ENCODE measurements at places on chromosomes 4 and X. TPM values are rescaled to one million over a fixed set of nuclear protein-coding genes. Genes with fewer than 3 reads are reported as not detected.

CFAP99 gene
- total RNA-seq: not detected

PCGF3 gene
- total RNA-seq: 65.4 TPM

HHIP gene
- 2.3 TPM for total RNA-seq

PLS3 gene
- total RNA-seq: 63.2 TPM

CNGA1 gene
- total RNA-seq: 1.1 TPM

GAGE13 gene
- not detected for total RNA-seq

CITED1 gene
- 0.60 TPM for total RNA-seq

ZNF330 gene
- total RNA-seq: 29.9 TPM

DKC1 gene
- 29.8 TPM for total RNA-seq
